HS-5 (cell line): ENCODE measurements at places on chromosomes 2 and 18.

- DNase-seq = no peak
Observed at GRCh38 chr18:47981320-47981719, 50.9 kb upstream of the SMAD2 start.

GRCh38 chr18:78619854-78620253, 359.8 kb upstream of the SALL3 start:
- DNase-seq = no peak

GRCh38 chr2:188573453-188573852, 281.8 kb downstream of the GULP1 start:
- DNase-seq = no peak

DNA sequence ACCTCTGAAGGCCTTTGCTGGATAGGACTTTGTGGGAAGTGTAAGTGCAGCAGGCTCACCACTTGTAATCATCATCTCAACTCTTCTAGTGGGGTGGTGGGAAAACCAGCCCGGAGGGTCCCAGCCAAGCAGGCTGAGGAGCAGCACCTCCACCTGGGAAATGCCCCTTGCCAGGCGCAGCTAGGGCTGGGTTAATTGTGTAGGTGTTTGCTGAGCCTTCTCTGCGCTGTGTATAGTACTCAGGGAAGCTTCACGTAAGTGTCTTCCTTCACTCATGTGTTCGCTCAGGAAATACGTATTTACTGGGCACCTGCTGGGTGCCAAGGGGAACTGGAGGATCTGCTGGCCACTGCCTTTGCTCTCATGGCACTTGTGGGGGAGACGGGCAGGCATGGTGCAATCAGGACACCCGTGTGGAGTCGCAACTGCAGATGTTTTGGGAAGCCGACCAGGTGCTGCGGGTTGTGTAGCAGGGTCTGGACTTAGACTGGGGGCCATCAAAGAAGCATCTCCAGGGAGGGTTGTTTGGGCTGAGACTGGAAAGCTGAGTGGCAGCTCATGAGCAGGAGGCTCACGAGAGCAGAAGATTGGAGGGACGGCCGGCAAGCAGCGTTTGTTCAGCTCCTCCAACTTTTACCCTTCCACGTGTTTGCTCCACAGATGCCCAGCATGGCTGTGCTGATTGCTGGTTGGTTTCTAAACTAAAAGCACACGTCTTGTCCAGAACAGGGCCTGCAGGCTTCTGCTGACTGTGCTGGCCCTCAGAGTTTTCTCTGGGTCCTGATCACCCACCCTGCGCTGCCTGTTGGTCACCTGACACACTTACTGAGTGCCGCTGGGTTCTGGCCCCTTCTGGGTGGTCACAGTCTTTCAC, 164.6 kb downstream of the LDLRAD4 start:
- DNase-seq = no peak

- no peak for DNase-seq
Observed at GRCh38 chr18:57544936-57545660, 41.4 kb downstream of the FECH start.

- DNase-seq = no peak
Observed at GRCh38 chr2:7346336-7346735, 429.1 kb downstream of the RNF144A start.

GRCh38 chr2:107711941-107712340, 114.8 kb upstream of the RGPD4 start:
- DNase-seq = no peak

- no peak for DNase-seq
Observed at GRCh38 chr2:109331081-109331480, 202.1 kb downstream of the SH3RF3 start.

DNA sequence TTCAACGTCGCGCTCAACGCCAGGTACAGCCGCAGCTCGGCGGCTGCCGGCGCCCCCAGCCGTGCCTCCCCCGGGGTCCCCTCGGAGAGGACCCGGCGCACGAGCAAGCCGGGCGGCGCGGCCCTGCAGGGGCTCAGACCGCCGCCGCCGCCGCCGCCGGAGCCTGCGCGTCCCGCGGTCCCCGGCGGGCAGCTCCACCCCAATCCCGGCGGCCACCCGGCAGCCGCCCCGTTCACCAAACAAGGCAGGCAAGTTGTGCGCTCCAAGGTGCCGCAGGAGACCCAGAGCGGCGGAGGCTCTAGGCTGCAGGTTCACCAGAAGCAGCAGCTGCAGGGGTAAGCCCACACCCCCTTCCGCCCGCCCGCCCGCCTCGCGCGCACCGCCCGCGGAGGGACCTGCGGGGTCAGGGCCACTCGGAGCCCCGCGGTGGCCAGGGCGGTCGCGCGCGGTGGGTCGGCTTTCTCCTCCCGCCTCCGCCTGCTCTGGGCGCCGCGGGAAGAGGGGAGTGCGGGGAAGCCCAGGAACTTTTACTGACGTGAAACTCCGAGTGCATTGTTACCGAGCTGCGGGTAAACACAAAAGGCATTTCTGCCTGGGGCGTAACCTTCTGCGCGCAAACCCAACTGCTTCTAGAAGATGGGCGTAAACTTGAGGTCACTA, 861 bp downstream of the LTBP1 start:
- no peak for DNase-seq

- DNase-seq = no peak
Observed at GRCh38 chr2:2586068-2586776, 255.1 kb upstream of the MYT1L start.

- no peak for DNase-seq
Observed at GRCh38 chr2:96529376-96530143, 7.0 kb upstream of the ARID5A start.

DNA sequence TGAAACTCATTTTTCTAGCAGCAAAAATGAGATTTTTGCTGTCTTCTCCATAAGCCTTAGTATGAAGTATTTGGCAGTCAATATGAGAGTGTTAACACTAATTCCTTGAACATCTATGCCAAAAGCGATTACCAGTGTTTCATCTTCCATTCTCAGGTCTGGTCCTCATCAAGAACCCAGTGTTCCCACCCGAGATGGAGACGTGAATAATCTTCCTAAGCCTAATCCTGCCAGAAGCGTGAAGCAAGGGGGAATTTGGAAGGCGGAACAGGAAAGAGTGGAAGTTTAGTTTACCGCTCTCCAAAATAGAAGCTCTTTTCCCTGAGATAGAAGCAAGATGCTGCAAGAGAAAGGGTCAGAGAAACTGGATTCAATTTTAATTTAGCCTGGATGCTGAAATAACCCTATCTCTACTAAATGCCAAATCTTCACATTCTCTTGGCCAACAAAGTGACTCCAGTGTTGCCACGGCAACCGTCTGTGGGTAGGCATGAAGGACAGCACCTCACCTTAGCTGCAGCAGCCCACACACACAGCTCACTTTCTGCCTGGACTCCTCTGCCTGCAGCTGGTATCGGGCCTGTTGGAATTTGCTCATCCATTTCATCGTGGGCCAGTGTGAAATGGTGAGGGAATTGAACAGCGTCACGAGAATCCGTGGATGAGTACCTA, 711.1 kb downstream of the CBLN2 start:
- DNase-seq = no peak

DNA sequence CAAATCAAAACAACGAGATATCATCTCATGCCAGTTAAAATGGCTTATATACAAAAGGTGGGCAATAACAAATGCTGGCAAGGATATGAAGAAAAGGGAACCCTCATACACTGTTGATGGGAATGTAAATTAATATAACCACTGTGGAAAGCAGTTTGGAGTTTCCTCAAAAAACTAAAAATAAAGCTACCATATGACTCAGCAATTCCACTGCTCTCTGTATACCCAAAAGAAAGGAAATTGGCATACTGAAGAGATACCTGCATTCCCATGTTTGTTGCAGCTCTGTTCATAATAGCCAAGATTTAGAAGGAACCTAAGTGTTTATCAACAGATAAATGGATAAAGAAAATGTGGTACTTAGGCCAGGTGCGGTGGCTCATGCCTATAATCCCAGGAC, 124.8 kb downstream of the MSTN start:
- DNase-seq = no peak

DNA sequence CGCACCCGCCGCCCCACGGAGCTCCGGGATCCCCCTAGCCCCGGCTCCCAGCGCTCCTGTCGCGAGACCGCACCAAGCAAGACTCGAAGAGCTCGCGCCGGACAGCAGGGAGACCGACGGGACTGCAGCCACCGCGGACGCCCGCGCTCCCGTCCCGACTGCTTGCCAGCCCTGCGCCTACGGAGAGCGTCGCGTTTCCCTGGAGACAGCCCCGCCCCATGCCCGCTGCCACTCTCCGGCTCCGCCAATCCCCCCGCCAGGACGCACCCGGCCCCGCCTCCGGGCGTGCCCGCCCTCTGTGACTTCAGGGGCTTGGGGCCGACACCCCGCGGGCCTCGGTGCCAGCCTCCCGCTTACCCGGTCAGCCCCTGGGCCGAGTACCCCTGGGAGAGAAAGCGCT, at the start of gene ANKMY1:
ANKMY1 (minus strand) TSS at position 181 of the 400 bp plus-strand sequence. CDS start 653 bp downstream, outside the sequence.
- DNase-seq = no peak

DNA sequence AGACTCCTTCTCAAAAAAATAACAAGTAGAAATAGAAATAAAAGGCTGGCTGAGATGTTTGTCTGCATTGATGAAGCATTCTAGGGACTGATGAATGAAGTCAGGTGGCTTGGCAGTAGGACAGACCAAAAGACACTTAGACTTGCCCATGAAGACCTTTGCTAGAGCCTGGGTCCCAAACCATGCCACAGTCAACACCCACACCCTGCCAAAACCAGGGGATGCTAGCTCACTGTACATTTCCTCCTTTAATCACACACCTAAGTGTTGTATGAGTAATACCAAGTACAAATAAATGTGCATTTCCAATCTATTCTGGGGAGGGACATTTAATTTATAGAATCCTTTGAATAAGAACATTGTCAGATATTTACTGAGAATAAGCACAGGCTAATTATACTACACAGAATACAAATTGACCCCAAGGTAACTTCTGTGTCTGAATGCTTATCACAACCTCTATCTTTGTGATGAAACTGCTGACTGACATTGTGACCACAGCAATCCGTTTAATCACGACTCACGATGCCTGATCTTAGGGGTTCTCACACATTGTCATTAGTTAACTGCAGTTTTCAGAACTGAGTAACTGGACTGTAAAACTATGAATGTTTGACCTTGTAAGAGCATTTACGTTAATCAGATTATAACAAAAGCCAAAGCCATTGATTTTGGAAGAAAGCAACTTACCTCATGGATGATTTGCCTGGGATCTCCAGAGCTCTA, 10.5 kb upstream of the NOL10 start:
- DNase-seq = no peak
